NCI-H2171 (cell line): ENCODE measurements at places on chromosomes 6 and 20.

DNA sequence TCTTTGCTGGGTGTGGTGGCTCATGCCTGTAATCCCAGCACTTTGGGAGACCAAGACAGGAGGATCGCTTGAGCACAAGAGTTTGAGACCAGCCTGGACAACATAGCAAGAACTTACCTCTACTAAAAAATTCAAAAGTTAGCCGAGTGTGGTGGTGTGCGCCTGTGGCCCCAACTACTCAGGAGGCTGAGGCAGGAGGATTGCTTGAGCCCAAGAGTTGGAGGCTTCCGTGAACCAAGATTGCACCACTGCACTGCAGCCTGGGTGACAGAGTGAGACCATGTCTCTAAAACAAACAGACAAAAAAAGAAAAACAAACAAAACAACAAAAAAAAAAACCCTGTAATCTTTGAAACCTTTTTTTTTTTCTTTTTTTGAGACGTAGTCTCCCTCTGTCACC, 67.5 kb downstream of the CAP2 start:
- DNase-seq, result no peak

DNA sequence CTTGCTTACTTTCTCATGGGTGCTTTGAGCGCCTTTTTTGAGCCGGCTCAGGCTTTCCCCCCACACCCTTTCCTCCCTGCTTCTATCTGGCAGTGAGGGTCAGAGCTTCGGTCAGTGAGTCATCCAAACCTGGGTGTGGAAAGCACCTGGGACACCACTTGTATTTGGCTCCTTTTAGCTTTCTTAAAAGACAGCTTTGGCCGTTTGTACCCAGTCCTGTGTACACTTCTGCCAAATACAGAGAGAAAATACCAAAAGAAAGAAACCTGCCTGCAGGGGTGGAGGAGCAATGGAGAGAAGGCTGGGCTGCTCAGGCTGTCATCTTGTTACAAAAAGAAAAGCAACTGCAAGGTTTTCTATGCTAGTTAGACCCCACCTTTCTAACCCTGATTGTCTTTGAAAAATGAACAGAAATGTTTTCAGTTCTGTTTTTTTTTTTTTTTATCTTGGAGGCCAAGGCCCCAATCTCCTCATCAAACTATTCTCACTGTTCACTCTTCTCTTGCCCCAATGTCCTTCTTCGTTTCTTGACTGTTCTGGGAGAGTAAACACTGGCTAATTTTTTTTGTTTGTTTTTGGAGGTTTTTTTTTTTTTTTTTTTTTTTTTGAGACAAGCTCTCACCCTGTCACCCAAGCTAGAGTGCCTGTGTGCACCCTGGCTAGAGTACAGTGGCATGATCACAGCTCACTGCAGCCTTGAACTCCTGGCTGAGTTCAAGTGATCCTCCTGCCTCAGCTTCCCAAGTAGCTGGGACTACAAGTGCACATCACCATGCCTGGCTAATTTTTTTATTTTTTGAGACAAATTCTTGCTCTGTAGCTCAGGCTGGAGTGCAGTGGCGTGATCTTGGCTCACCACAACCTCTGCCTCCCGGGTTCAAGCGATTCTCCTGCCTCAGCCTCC, 76.4 kb downstream of the SSR1 start:
- no peak for DNase-seq

DNA sequence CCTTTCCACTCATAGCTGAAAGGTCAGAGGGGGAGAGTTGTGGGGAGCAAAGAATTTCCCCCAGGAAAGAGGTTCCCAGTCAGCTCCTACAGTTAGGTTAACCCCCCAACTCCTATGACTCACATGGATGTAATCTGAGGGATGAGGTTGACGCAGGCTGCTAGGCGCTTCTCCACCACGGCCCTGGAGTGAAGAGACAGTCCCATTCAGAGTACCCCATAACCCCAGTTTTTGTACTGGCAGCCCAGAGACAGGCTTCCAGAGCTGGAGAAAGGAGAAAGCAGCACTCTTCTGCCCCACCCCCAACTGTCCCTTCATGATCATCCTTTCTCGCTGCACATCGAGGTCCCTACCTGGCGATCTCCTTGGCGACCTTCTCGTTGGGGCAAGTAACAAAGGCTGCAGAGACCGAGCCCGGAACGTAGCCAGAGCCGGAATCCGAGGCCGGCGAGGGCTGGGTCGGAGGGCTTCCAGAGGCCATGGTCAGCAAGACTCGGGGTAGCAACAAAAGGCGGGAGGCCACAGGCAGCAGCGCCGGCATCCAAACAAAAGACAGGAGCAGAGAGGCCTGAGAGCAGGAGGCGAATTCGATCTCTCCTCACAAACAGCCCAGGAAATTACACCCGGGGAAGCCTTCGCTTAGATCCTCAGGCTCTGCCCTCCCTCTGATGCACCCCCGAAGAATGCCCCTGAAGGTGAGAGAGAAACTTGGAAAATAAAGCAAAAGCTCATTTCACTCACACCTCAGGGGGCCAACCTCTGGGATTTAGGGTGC, 592 bp downstream of the CUTA start:
- DNase-seq, result no peak

GRCh38 chr6:116450769-116451740, 10.1 kb upstream of the CALHM6 start:
- DNase-seq, result no peak

GRCh38 chr6:25972902-25973301, 10.3 kb downstream of the TRIM38 start:
- no peak for DNase-seq

- peak; percentile 53 for DNase-seq
Observed at GRCh38 chr6:95280686-95281273, 296.6 kb upstream of the MANEA start.

DNA sequence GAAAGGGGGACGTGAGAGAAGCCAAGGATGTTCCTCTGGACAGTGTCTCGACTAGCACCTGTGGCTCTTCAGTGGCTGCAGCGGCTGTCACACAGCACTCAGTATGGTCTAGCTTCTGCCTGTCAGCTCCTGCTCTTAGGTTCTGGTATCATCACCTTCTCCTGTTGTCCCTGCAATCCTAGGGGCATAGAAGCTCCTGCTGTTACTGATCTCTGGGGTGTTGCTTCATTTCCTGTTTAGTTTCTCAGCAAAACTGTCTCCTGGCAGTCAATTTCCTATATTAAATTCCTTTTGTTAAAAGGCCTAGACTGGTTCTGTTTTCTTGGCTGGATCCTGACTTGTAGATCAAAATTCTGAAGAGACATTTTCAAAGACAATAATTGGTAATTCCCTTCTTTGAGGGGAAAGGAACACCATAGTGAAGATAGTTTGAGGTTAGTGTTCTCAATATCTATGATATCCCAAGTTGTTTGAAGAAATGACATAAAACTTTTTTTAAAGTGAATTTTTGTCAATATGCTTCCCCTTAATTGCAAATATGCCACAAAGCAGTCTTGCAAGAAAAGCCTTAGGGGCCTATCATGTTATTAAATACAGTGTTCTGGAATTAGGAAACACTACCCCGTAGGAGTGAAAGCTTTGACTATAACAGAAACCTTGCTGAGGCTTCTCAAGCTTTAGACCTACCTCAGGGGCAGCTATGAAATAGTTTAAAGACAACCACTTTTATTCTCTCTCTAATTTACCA, 148.5 kb downstream of the KIF6 start:
- DNase-seq, result no peak

DNA sequence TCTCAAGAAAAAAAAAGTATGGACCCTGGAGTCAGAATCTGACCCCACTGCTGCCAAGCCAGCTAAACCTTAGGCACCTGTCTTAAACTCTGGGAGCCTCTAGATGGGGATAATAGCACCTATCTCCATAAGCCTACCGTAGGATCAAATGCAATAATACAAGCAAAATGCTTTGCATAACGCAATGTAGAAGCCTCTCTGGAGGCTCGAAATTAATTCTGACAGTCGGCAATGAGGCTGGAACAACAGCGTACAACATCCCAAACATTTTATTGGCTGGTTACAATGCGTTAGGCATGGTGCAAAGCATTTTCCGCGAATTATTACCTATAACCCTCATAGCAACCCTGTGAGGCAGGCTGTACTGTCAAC, 521 bp downstream of the CDK5RAP1 start:
- DNase-seq, result peak; percentile 34

DNA sequence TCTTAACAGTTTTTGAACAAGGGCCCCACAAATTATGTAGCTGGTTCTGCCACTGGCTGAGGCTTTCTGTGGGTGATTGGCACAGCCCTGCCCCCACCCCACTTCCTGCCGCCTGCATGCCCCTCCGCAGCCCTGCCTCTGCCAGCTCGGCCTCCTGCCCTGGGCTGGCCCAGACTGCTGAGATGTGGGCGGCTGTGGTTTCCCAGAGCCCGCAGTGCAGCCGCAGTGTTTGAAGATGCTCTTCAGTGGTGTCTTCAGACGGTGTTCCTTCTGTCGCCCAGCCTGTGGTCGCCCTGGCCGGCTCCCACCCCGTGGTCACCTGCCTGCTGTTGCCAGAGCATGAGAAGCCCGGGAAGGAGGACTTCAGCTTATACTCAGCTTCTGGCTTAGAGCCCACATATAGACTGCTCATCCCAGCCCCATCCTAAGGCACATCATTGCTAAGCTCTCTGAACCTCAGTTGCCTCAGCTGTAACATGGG, 154.3 kb downstream of the VEGFA start:
- no peak for DNase-seq

- no peak for DNase-seq
Observed at GRCh38 chr20:40869218-40870147, 159.1 kb upstream of the TOP1 start.

DNA sequence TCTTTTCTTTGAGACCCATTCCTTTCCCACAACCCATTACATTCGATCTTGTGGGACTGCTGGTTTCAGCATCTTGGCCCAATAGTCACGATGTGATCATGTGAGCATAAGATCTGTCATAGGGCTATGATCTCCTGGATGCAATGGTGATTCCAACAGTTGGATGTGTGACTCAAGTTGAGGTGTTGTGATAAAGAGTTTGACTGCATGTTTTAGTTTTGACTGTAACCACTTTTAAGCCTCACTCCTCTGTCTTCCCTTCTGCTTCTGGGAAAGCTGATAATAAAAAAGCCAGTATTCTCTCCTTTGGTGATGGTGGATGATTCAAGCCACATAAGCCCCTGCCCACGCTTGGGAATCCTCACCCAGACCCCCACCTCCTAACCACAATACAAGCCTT, 117.0 kb upstream of the ASCC3 start:
- no peak for DNase-seq

- DNase-seq, result no peak
Observed at GRCh38 chr6:157385482-157385881, 4.5 kb downstream of the ZDHHC14 start.

DNA sequence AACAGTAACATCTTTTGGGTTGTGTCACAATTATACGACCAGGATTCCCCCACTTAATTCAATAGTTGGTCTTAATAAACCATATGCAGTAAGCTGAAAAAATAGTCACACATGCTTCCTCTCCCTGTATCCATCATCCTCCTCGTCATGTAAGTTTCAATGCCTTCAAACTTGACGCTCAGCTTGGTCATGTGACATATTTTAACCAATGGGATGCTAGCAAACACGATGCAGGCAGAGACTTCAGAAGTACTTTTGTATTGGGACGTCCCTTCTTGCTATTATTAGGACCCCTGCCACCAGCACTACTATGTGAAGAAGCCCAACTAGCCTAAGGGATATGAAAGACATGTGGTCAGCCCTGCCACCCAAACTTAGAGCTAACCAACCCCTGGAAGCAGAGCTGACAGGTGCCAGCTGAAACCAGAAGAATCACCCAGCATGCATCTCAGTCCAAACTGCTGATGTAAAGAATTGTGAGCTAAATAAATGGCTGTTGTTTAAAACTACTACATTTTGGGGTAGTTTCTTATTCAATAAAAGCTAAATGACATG, 49.3 kb downstream of the CGA start:
- no peak for DNase-seq

DNA sequence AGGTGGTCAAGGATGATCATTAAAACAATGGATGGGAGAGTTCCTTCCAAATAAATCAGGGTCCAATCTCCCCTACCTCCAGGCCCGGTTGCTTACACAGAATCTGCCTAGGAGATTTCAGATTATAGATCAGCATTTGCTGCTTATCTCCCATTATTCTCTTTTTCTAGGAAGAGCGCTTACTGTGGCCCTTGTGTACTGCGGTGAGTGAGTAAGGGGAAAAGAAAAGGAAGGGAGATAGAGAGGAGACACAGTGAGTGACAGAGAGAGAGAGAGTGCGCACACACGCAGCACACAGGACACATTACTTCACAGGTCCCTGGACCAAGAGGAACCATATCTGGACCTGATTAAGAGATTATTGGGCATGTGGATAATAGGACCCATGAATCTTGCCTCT, 6.2 kb downstream of the LATS1 start:
- no peak for DNase-seq

DNA sequence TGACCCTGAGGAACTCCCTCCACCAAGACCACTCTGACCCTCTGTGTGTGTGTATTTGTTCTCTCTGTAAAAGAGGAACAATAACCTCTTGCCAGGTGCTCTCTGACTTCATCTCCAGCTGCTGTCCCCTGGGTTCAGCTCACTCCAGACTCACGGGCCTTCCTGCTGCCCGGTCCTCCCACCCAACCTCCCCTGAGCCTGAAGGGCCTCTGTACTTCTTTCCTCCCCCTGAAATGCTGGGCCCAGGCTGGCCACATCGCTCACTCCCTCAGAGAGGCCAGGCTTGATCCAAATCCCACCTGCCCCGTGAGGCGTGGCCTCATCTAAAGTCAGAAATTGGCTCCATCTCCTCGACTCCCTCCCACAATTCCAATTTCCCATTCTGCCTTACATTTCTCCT, 202.4 kb downstream of the PRKN start:
- no peak for DNase-seq

DNA sequence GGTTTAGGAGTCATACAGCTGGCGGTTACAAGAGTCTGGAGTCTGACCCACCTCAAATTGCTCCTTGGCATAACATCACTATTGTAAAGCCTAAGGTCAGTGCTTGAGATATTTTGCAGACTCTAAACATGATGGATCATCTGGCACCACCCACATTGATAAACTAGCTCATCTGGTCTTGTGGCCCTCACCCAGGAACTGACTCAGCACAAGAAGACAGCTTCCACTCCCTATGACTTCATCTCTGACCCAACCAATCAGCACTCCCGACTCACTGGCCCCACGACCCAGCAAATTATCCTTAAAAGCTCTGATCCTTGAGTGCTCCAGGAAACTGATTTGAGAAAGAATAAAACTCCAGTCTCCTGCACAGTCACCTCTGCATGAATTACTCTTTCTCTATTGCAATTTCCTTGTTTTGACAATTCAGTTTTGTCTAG, 115.9 kb downstream of the CD24 start:
- no peak for DNase-seq

DNA sequence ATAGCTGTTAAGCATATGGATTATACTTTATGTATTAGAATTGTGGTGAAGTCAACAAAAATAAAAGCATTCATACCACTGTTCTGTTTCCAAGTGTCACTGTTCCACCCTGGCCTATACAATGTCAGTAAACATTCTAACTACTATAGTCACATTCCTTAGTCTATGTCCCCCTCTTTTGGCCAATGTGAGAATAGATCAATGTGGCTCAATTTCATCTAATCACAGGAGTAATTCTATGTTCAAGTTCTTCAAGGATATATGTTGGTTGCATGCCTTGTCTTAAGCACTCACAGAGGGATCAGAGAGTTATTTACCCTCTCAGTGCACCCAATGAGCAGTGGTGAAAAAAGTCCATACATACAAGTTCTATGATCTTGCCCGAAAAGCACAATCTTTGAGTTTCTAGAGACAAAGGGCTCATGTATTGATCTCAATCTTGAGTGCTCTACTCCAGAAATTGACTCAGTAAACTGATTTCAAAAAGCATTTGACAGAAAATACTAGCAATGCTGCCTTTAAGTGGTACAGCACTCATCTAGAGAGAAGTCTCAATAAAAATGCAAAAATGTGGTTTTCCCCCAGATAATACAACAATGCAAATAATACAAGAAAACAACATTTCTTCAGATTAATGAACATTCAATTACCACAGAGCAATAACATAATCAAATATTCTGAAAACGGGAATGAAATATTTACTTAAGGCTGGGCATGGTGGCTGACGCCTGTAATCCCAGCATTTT, 16.5 kb downstream of the SMLR1 start:
- no peak for DNase-seq
